ENCODE measurements at places on chromosomes 11 and 22. TPM values are rescaled to one million over a fixed set of nuclear protein-coding genes. Genes with fewer than 3 reads are reported as not detected.

The TBX1 gene
- not detected for polyA plus RNA-seq

The GGTLC3 gene
- polyA plus RNA-seq: not detected

The CUL5 gene
- 7.1 TPM for polyA plus RNA-seq

The EHD1 gene
- polyA plus RNA-seq: 54.0 TPM

The SERPIND1 gene
- polyA plus RNA-seq: not detected

The RTN4RL2 gene
- polyA plus RNA-seq: 0.60 TPM

The SYT12 gene
- polyA plus RNA-seq: under 0.01 TPM

The OR5M10 gene
- polyA plus RNA-seq: not detected

The NEAT1 gene
- 587 TPM for polyA plus RNA-seq

The MFNG gene
- 10.8 TPM for polyA plus RNA-seq

The KREMEN1 gene
- polyA plus RNA-seq: 7.8 TPM

The ASCL2 gene
- polyA plus RNA-seq: 1.4 TPM

The NOX4 gene
- not detected for polyA plus RNA-seq

The KCNQ1 gene
- 9.5 TPM for polyA plus RNA-seq

The OR5B21 gene
- polyA plus RNA-seq: not detected

The RIC3 gene
- not detected for polyA plus RNA-seq

The KCNJ1 gene
- polyA plus RNA-seq: not detected

The MUC6 gene
- polyA plus RNA-seq: under 0.01 TPM

The SMC1B gene
- not detected for polyA plus RNA-seq

The TMPRSS13 gene
- not detected for polyA plus RNA-seq

The APOL5 gene
- not detected for polyA plus RNA-seq

The TRIM49D2 gene
- polyA plus RNA-seq: not detected

The OR10D3 gene
- polyA plus RNA-seq: not detected

The MIOX gene
- polyA plus RNA-seq: not detected

The LRRC32 gene
- 18.3 TPM for polyA plus RNA-seq

The LRRC10B gene
- not detected for polyA plus RNA-seq

The EHF gene
- 94.7 TPM for polyA plus RNA-seq

The C11orf87 gene
- not detected for polyA plus RNA-seq

The OR8A1 gene
- not detected for polyA plus RNA-seq

The TP53I11 gene
- polyA plus RNA-seq: 14.4 TPM

The TMEM126A gene
- polyA plus RNA-seq: 46.2 TPM

The VSIG10L2 gene
- not detected for polyA plus RNA-seq

The MIAT gene
- 3.4 TPM for polyA plus RNA-seq

The DNAJB13 gene
- polyA plus RNA-seq: not detected

The BEST1 gene
- polyA plus RNA-seq: 7.6 TPM

The RHBDD3 gene
- polyA plus RNA-seq: 5.4 TPM

The GVQW3 gene
- polyA plus RNA-seq: 0.60 TPM

The DGCR6 gene
- 0.73 TPM for polyA plus RNA-seq

The MS4A4A gene
- 43.9 TPM for polyA plus RNA-seq

The CASP5 gene
- 43.3 TPM for polyA plus RNA-seq

The SLC3A2 gene
- 16.8 TPM for polyA plus RNA-seq

The OR51Q1 gene
- polyA plus RNA-seq: not detected

The TEAD1 gene
- polyA plus RNA-seq: 14.0 TPM

The LDLRAD3 gene
- 3.4 TPM for polyA plus RNA-seq

The FOLR3 gene
- not detected for polyA plus RNA-seq

The FAM227A gene
- polyA plus RNA-seq: not detected

The SERPINH1 gene
- 12.0 TPM for polyA plus RNA-seq

The PRDX5 gene
- polyA plus RNA-seq: 779 TPM

The SESN3 gene
- polyA plus RNA-seq: 2.1 TPM

The RCOR2 gene
- polyA plus RNA-seq: 0.60 TPM

The OR5A1 gene
- polyA plus RNA-seq: not detected

The RGL4 gene
- 3.2 TPM for polyA plus RNA-seq

The ABCG4 gene
- 0.26 TPM for polyA plus RNA-seq

The C11orf86 gene
- polyA plus RNA-seq: 61.0 TPM

The PLXNB2 gene
- polyA plus RNA-seq: 35.8 TPM

The LGR4 gene
- 23.5 TPM for polyA plus RNA-seq

The E2F8 gene
- 0.60 TPM for polyA plus RNA-seq

The CCDC86 gene
- 9.0 TPM for polyA plus RNA-seq

Measured in sigmoid colon (tissue), 7 donors.